ENCODE measurements at places on chromosomes 13 and 19.

DNA sequence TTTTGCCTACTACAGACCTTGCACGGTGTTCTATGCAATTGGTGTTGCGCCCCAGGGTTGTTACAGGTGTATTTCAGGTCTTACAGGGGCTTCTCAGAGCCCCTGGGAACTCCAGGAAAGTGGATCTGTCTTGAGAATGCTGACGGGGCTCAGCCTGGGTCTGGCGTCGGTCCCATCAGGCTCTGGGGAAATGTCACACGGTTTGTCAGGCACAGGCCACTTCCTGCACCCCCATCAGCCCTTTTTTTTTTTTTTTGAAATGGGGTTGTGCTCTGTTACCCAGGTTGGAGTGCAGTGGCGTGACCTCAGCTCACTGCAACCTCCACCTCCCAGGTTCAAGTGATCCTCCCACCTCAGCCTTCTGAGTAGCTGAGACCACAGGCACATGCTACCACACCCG lies 13.2 kb downstream of the CLEC4G start:
- no peaks in the 10 kb centered on the region for H3K36me3 ChIP-seq
- no peak overlapping the region for H3K27ac ChIP-seq
- peaks cover 20% of the 10 kb centered on the region for H3K4me1 ChIP-seq
- peaks cover 16% of the 10 kb centered on the region for H3K27me3 ChIP-seq
- no peak overlapping the region for H3K4me3 ChIP-seq

- no peak overlapping the region for H3K4me3 ChIP-seq
- H3K36me3 ChIP-seq: peaks cover 9% of the 10 kb centered on the region
- peaks cover 8% of the 10 kb centered on the region for H3K27me3 ChIP-seq
- no peak for DNase-seq
Measured at GRCh38 chr13:114079601-114080536, 52.6 kb downstream of the RASA3 start.

- H3K4me1 ChIP-seq: no peaks in the 10 kb centered on the region
- no peak overlapping the region for H3K27ac ChIP-seq
- H3K27me3 ChIP-seq: no peaks in the 10 kb centered on the region
- no peaks in the 10 kb centered on the region for H3K36me3 ChIP-seq
Measured at GRCh38 chr13:32254416-32254815, 60.7 kb downstream of the ZAR1L start.

- no peak for DNase-seq
- no peaks in the 10 kb centered on the region for H3K27me3 ChIP-seq
- H3K4me1 ChIP-seq: peaks cover 5% of the 10 kb centered on the region
- no peak overlapping the region for H3K27ac ChIP-seq
Measured at GRCh38 chr13:103067751-103068555, 1.7 kb upstream of the SLC10A2 start.

DNA sequence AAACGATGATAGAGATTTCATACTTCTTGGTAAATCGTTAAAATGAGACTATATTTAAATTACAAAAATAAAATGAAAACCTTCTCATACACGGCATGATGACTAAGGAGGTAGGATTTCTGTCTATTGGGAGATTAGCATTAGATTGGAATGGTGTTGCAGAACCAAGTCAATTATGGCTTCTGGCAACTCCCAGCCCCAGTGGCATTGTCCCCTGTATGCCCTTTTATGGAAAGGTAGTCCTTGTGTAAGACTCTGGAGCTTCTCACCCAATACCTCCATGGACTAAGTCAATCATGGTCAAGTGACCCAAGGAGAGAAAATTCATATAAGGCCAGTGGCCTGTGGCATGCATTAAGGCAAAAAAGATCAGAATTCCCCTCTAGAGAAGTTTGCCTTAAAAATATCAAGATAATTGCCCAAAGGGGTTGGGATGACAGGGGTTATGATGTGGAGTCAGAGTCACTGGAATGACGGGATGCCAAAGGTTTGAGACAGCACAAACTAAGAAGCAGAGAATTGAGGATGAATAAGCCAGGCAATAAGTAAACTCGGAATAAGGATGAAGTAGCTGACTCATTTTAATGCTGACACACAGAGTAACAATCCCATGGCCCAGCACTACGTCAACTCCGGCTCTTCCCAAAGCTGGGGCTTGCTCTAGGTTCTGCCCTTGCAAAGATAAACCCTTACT lies 57.8 kb upstream of the POSTN start:
- no peaks in the 10 kb centered on the region for H3K36me3 ChIP-seq
- H3K4me3 ChIP-seq: no peak overlapping the region
- H3K4me1 ChIP-seq: no peaks in the 10 kb centered on the region
- no peaks in the 10 kb centered on the region for H3K27me3 ChIP-seq
- DNase-seq: no peak

- no peaks in the 10 kb centered on the region for H3K27me3 ChIP-seq
- H3K4me3 ChIP-seq: no peak overlapping the region
- H3K4me1 ChIP-seq: no peaks in the 10 kb centered on the region
- no peak overlapping the region for H3K27ac ChIP-seq
- DNase-seq: no peak
Measured at GRCh38 chr19:27821418-27822018, 1391.4 kb downstream of the UQCRFS1 start.

Data from glutamatergic neuron (in vitro differentiated cells).